SJCRH30 (cell line): ENCODE measurements at places on chromosomes 11 and 22.

- H3K27ac ChIP-seq: no peak overlapping the region
- H3K4me3 ChIP-seq: no peak overlapping the region
- H3K27me3 ChIP-seq: no peaks in the 10 kb centered on the region
- DNase-seq: no peak
Observed at GRCh38 chr11:65439331-65440181, 17.0 kb downstream of the NEAT1 start.

- no peaks in the 10 kb centered on the region for H3K27me3 ChIP-seq
- no peak for DNase-seq
- H3K36me3 ChIP-seq: no peaks in the 10 kb centered on the region
- H3K4me1 ChIP-seq: no peaks in the 10 kb centered on the region
Observed at GRCh38 chr11:13984616-13985450, 22.3 kb downstream of the SPON1 start.

GRCh38 chr22:30396871-30397655, at the start of gene SEC14L2:
Gene SEC14L2 (plus strand): TSS chr22:30397018. CDS start chr22:30397117, 99 bp downstream.
- peak within 1 kb of the TSS; percentile 57 for H3K4me3 ChIP-seq
- H3K4me1 ChIP-seq: peaks cover 11% of the 10 kb centered on the region
- H3K27ac ChIP-seq: no peak within 1 kb of the TSS
- H3K36me3 ChIP-seq: no peaks in the 10 kb centered on the region
- no peaks in the 10 kb centered on the region for H3K27me3 ChIP-seq

GRCh38 chr11:92681586-92681985, 287.9 kb upstream of the MTNR1B start:
- no peak overlapping the region for H3K4me3 ChIP-seq
- H3K27me3 ChIP-seq: no peaks in the 10 kb centered on the region
- no peaks in the 10 kb centered on the region for H3K4me1 ChIP-seq
- H3K36me3 ChIP-seq: no peaks in the 10 kb centered on the region

DNA sequence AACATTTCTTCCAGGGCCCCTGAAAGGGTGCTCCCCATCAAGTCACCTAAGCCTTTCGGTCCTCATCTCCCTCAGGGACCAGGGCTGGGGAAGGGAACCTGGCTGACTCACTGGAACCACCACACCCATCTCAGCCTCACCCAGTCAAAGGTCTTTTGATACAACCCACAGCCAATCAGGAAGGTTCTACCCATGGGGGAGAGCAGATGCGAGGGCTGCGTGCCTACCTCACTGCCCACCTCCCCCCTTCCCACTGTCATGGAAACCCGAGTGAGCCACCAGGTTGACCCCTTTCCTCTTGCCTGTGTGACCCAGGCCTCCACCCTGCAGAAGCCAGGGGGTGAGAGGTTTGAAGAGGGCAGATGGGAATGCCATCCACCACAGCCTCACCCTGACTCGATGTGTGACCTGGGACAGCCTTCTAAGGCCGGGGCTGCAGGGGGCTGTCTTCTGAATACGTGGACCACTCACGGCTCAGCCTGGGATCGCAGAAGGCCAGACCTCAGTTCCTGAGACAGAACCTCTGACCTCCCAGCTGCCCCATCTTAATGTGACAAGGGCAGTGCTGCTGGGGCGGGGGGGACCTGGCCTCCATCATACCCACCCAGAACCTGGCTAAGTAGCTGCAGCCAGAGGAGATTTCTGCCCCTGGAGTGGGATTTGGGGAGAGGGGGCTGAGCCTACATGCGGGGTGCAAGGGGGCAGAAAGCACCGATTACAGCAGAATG, 2.7 kb downstream of the MDK start:
- DNase-seq: no peak
- no peaks in the 10 kb centered on the region for H3K27me3 ChIP-seq
- H3K27ac ChIP-seq: no peak overlapping the region
- no peaks in the 10 kb centered on the region for H3K36me3 ChIP-seq
- H3K4me3 ChIP-seq: no peak overlapping the region
